Epithelial cell of esophagus (primary cell): ENCODE measurements at places on chromosomes 11 and 22.

- no peak for DNase-seq
These were observed 185.4 kb downstream of the AASDHPPT start for GRCh38 chr11:106262852-106263251.

- no peak for DNase-seq
These were observed 10.2 kb upstream of the FCHSD2 start for GRCh38 chr11:73152086-73152853.

GRCh38 chr11:60084631-60085273, 3.7 kb upstream of the MS4A2 start:
- DNase-seq = peak; percentile 65

DNA sequence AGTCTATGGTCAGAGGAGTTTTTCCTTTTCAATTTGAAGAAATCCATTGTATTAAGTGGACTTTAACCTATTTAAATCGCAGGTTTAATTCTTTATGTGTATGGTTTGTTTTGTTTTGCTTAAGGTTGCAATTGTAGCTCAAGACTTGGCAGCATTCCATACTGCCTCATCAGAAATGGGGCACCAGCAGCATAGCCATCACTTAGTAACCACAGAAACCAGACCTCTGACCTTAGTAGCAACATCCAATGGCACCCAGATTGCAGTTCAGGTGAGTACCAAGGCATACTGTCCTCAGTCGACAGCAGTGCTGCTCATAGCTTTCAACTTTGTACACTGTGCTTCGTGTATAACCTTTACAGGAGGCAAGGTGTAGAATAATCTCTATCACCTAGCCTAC, 48.4 kb upstream of the WEE1 start:
- no peak for DNase-seq

DNA sequence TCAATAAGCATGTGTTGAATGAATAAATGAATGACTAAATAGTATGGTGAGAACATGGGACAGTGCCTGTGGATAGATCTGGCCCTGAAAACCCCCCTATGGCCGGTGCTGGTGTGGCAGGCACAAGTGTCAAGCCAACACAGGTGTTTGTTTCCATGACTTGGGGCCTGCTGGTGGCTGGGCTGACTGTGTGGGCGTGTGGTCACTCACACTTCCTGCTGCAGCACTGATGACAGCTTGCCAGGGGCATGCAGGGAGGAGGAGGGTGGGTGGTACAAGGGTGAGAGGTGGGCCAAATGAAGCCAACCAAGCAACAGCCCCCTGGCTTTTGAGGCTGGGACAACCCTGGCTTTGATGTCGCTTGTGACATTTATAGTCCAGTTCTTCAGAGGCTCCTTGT, 30.3 kb upstream of the ABCC8 start:
- DNase-seq = no peak

DNA sequence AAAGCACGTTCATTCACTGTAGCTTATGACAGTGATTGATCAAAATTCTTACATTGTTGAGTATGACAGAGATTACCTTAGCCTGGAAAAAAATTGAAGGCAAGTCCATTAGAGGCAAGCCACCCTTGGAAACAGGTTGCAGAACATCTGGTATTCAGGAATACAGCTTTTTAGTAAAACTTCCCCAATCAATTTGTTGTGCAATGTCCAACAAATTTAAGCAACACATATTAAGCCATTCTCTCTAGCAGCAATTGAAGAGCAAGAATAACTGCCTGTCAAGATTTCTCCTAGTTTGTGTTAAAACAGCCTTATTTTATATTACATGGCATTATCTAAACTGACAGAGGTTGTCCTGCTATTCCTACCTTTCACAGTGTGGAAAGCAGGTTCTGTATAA, 37.0 kb downstream of the BCL2L13 start:
- DNase-seq = no peak

GRCh38 chr22:38419121-38419857, 35.7 kb downstream of the KCNJ4 start:
- DNase-seq = no peak

DNA sequence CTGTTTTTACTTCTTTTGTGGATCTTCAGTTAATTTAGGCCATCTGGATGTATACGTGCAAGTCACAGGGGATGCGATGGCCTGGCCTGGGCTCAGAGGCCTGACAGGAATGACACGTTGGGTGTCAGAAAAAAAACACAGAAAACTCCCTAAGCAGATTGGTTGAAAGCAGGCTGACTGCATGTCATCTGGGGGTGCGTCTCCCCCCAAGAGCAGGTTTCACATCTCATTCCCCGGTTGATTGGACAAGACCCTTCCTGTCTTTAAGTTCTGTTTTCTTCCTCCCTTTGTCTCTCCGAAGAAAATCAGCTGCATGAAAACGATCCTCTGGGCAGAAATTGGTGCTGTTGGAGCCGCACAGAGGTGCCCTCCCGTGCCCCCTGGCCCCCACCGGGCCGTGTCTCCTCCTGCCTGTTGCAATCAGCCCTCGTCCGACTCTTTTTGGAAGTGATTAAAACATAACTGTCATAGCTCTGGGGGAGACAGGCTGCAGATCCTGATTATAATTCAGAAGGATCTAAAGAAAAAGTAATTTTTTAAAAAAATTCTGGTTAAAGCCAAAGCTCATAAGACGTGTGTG, 71.8 kb upstream of the PARVG start:
- no peak for DNase-seq

- DNase-seq = no peak
These were observed 15.8 kb downstream of the P2RY2 start for GRCh38 chr11:73233692-73234470.

- no peak for DNase-seq
These were observed 2.2 kb upstream of the DDX10 start for GRCh38 chr11:108662700-108663099.

- no peak for DNase-seq
These were observed 3.1 kb upstream of the PARVB start for GRCh38 chr22:44020981-44021380.

DNA sequence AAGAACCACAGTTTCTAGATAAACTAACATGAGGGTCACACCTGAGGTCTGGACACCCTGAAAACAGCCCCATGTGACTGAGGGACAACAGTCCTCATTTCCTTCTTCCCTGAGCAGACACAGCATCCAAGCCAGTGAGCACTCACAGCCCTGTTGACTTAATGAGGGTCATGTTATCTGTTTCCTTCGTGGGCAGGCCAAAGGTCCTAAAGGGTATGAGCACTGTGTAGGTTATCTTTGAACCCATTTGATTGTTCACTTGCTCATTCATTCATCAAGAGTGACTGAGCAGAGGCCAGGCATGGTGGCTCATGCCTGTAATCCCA, 170.7 kb upstream of the B3GAT1 start:
- DNase-seq = no peak

DNA sequence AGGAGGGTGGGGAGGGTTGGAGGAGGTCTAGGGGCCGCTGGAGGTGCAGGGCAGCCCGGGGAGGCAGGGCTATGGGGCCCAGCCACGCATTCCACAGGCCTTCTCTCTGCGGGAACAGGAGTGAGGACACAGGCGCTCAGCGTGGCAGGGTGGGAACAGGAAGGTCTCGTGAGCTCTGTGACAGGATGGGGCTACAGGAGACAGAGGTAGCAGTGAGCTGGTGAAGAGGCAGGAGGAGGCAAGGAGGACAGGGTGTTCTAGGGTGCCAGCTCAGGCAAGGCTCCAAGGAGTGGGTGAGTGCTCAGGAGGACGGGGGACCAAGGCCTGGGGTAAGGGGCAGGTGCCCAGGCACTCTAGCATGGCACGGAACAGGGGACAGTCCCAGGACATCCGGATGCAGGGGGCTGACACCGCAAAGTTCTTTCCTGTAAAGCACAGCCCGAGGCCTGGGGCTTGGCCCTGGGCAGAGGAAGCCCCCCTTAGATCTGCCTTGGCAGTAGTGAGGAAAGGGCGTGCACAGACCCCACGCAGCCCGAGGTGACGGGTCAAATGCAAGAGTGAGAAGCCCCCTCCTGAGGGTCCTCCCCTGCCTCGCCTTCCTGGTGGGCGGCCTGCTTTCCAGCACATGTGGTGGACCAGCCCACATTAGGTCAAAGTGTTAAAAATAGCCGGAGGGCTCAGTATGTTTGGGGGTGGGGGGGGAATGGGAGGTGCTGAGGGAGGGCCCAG, 4.7 kb upstream of the NEAT1 start:
- DNase-seq = peak; percentile 39

- no peak for DNase-seq
These were observed 17.3 kb downstream of the TSPAN18 start for GRCh38 chr11:44743959-44744557.

GRCh38 chr11:60952742-60953170, 780 bp upstream of the SLC15A3 start:
- DNase-seq = no peak

DNA sequence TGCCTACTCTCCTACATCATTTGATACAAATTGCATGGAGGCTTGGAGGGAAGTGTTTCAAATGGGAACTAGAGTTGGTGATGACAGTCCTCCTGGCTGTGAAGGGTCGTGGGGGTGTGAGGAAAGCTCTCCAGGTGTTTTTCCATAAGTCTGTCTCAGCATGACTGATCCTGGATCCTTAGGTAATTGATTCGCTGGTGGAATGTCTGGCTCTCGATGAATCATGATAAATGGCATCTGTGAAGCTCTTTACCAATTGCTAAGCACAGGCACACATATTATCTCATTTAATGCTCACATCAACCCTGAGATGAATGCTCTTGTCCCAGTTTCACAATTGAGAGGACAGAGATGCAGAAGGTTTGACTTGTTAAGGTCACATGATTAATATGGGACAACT, 107.5 kb downstream of the PKNOX2 start:
- peak; percentile 62 for DNase-seq

DNA sequence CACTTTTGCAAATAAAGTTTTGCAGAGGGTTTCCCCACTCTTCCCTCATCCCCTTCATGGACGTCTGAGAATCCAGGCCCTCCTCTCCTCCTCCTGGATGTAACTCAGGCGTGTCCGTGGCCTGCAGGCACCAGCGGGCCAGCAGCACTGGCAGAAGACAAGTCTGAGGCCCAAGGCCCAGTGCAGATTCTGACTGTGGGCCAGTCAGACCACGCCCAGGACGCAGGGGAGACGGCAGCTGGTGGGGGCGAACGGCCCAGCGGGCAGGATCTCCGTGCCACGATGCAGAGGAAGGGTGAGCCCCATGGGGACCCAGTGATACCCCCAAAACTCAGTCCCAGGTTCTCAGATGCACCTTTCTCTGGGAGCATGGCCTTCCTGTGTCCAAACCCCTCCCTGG, 14.4 kb downstream of the TUB start:
- DNase-seq = no peak

DNA sequence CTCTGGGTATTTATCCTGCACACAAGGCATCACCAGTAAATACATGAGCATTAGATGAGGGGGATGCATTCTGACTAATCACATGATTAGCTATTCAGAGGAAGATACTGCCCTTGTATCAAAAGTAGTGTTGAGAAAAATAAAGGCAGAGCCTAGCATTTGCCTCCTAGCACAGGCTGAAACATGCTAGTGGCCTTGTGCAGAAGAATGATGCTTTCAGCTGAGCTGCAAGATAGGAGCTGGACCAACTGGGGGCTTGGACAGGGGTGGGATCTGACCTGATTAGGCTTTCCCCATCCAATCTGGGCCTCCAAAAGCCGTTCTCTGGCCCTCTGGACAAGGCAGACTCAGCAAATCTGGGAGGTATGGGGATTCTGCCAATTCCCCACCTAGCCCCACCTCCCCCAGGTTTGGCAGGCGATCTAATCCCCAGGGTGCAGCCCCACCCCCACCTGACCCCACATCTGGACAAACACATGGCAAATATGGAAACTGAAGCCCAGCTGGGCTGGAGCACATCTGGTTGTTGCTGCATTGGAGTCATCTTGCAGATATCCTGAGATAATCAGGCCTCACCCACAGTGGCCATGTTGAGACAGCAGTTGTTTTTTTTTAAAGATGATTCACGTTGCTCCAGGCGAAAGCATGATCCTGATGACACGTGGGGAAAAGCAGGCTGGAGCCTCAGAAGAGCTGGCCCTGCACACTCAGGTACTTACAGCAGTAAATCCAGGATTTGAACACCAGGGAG, 4.4 kb upstream of the MISFA start:
- DNase-seq = peak; percentile 94

- no peak for DNase-seq
These were observed 130.2 kb downstream of the TRIM44 start for GRCh38 chr11:35792846-35793192.

- DNase-seq = peak; percentile 34
These were observed 7.3 kb downstream of the C11orf97 start for GRCh38 chr11:94519478-94520084.

- no peak for DNase-seq
These were observed 32.0 kb downstream of the RBFOX2 start for GRCh38 chr22:35996596-35996995.

- no peak for DNase-seq
These were observed 38.1 kb upstream of the ADA2 start for GRCh38 chr22:17257121-17258001.

DNA sequence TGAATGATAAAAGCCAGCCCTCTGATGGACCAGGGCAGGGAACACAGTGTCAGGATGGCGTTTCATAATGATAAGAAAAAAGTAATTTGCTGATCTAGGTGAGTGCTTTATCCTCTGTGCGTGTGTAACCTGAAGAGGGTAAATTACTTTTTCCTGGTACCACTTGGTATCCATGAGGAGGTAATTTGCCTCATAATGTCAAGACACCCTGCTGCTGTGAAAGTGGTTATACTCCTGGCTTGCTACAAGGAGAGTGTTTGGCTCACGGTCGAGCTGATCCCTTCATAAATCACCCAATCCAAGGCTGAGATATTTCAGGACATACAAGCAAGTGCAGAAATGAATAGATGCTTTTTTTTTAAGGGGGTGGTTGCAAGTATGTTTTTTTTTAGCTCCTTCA, 207.2 kb upstream of the PGR start:
- no peak for DNase-seq

- DNase-seq = no peak
These were observed 3.1 kb upstream of the PANX3 start for GRCh38 chr11:124608147-124608546.

DNA sequence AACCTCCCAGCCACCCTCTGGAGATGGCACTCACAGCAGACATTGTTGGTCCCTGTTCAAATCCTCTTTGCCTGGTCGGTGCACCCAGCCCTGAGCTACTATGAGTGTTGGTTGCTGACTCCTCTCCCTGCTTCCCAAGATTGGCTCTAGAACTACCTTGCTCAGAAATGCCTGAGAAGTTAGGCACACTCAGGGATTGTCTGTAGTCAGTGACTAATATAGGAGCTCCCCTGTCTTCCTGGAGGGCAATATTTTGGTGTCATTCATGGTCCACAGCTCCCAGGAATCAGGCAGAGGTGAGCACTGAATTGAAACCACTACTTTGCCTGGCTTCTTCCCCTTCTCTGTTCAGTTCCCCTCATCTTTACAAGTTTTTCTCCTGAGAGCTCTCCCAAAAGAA, 325.9 kb downstream of the MIAT start:
- DNase-seq = peak; percentile 39

DNA sequence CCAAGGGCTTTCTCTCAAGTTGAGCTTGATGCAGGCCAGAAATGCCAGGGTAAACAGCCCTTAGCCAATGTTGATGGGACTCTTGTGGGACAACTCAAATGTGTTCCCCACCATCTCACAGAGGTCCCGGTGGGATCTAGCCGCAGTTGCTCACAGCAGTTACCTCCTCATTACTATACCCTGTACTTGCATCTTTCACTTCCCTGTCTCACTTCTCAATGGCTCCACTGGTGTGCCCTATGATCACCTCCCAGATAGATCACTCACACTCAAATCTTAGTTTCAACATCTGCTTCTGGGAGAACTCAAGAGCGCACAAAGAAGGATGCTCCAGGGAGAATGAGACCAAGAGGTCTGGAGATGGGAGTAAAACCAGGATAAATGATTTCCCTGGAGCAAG, 47.0 kb downstream of the RCN1 start:
- no peak for DNase-seq
